ENCODE measurements at places on chromosomes 12 and 14.

DNA sequence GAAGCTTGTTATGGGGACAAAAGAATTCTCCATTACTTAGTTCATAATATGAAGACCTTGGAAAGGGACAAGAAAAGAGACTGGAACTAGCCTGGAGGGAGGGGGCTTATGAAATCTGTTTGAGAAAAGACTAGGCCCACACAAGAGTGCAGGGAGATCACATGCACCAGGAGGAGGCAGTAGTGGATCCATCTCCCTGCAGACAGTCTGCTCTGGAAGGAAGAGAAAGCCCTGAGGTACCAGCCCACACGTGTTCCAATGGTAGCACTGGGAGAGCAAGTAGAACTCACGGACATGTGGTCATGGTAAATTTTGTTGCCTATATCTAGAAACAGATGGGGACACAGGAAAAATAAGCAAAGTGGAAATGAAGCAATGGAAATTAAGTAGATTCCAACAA lies 445.4 kb downstream of the SOX5 start:
- no peak for DNase-seq

GRCh38 chr14:54920052-54920451 lies 17.4 kb upstream of the GCH1 start:
- DNase-seq = no peak

- DNase-seq = no peak
Measured at GRCh38 chr12:7450667-7451066, 6.7 kb upstream of the CD163L1 start.

DNA sequence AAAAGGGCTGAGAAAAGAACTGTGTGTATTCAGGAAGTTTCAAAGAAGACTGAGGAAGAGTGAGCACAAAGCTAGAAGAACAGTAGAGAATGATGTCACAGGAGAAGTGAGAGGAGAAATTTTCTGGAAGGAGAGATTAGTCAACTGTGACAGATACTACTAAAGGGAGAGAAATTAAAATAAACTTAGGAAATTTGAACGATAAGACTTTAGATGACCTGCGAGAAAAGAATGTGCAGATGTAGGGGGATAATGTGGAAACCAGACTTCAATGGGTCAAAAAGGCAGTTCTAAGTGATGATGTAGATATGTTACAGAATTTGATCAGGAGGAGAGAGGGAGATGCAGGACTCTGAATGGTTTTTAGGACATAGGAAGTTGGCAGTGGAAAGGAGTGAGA lies 287.4 kb downstream of the SYT1 start:
- no peak for DNase-seq

- DNase-seq = no peak
Measured at GRCh38 chr12:120994589-120995337, 16.4 kb downstream of the HNF1A start.

DNA sequence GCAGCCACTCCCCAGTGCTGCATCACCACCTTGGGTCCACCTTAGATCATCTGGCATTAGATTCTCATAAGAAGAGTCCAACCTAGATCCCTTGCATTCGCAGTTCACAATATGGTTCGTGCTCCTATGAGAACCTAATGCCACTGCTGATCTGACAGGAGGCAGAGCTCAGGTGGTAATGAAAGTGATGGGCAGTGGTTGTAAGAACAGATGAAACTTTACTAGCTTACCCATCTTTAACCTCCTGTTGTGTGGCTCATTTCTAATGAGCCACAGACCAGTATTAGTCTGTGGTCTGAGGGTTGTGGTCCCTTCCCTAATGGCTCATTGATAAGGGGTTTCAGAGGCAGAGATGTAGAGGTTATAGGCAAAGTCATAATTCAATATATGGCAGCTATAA lies 615.9 kb upstream of the MIS18BP1 start:
- no peak for DNase-seq

DNA sequence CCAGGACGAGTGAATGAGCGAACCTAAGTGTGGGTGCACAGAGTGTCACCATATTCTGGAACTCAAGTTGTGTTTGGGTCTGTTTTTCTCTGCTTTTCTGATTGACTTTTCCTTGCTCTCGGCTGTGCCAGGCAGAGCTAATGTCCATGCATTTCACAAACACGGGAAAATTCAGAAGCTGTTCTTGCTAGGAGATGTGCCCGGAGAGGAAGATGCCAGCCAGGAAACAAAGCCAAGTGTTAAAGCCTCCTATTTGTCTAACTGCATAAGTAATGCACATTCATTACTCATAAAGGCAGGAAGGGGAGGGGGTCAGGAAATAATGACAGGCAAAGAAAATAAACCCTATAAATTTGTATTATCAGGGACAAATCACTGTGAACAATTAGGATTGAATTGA lies 250.4 kb upstream of the SFSWAP start:
- DNase-seq = no peak

GRCh38 chr14:54857830-54858269 lies 44.8 kb downstream of the GCH1 start:
- no peak for DNase-seq

- no peak for DNase-seq
Measured at GRCh38 chr14:77103951-77104350, 5.9 kb downstream of the CIPC start.

DNA sequence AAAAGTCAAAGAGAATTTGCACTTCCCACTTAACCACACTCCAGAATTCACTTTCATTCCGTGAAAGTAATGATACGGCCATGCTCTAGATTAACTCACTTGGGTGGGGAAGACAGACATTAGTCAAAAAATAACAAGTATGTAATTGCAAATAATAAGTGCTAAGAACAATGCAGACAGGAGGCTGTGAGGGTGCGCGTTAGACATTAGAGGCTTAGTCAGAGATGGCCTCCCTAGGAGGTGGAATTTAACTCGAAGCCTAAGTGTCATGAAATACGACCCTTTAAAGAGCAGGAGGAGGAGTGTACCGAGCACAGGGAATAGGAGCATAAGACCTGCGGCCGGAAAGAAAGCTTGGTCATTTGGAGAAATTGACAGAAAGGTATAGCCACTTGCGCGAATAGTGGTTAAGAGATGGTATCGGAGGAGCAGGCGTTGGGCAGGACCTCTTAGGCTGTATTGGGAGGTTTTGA lies 628 bp downstream of the SNRPF start:
- DNase-seq = no peak

DNA sequence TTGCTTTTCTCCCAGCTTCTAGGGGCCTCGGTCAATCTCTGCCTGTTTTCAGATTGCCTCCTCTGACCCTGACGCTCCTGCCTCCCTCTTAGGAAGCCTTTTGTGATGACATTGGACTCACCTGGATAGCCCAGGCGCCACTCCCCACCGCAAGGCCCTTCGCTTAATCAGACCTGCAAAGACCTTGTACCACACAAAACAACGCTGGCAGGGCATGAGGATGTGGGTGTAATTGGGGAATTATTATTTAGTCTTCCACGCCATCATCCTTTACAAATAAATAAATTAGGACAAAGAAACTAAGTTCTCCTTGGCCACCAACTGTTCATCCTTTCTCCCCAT lies 7.7 kb upstream of the VPS37B start:
- DNase-seq = no peak

GRCh38 chr12:24446287-24446686 lies 496.8 kb upstream of the SOX5 start:
- no peak for DNase-seq

DNA sequence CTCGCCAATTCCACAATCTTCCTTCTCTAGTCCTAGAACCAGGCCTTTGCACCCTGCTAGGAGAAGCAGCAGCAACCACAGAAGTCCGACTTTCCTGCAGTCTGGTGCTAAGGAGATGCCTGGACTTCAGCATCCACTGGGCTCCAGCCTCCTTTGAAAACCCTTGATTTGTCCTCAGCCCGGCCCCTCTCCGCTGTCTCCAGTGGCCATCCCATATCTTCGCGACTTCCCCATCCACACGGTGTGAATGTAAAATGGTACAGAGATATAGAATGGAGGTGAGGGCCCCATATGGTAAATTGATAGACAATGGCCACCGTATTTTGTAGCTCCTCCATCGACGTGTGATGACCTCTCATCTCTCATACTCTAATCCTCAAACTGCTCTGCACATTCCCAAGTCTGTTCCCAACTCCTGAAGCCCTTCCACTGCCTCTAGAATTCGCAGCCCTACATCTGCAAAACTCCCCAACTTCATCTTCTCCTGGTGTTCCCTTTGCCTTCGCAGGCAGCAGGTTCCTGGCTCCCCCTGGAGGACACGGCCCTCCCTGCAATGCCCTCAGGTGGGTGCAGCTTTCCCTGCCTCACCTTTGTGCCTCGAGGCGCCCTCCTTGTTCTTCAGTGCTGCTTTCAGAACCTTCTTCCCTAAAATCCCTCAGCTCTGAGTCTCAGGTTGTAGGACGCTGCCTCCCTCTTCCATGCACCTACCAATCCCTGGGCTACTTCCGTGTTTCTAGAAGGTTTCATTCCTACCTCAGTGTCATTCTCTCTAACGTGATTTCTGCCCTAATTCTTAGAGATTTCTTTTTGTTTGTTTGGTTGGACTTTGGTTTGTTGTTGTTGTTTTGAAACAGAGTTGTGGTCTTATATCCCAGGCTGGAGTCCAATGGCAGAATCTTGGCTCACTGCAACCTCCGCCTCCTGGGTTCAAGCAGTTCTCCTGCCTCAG lies 36.7 kb downstream of the TMBIM6 start:
- peak; percentile 78 for DNase-seq

DNA sequence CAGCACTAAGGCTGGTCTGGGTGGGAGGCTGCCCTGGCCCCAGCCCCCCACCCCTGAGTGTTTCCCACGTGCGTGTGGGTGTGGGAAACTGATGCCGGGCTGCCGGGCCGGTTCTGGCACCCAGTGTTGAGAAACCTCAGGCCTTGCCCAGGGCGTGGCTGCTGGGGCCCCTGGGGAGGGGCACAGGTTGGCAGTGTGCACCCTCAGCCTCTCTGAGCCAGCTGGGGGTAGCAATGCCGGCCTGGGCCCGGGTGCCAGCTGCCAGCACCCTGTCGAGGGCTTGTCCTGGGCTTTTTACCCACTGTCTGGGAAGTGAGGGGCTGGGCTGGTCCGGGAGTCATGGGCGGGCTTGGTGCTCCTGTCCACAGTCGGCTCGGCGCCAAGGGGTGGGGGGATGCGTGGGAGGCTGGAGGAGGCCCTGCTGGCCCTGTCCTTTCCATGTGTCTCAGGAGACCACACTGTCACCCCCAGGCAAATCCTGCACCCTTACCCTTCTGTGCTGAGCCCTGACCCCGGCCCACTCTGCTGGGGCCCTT lies 15.7 kb downstream of the ASPG start:
- peak; percentile 8 for DNase-seq

DNA sequence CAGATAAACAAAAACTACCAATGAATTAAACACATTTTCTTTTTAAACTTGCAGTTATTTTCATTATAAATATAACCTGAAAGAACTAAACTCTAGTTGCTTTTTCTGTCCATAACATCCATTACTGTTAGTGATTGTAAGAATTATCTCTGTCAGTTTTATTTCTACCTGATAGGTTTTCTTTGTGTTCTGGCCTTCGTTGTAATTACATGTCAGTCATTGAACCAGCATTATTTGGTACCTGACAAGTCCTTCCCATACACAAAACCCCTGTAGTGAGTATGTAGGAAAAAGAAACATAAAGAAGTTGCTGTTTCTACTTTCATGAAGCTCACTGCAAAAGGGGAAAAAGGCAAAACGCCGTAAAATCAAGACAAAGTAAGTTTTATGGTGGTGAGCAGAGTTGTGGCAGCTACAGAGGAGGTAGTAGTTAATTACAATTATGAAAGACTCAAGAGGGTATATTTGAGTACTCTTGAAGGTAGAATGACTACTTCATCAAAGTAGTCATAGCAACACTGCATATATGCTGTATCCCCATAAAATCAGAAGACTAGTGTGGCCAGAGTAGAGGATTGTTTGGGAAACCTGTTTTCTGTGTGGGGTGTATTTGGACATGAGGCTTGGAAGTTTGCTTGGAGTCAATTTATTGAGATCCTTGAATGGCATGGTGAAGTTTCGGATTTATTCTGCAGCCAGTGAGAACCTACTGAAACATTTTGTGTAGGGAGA lies 102.8 kb downstream of the SLC5A8 start:
- DNase-seq = no peak

DNA sequence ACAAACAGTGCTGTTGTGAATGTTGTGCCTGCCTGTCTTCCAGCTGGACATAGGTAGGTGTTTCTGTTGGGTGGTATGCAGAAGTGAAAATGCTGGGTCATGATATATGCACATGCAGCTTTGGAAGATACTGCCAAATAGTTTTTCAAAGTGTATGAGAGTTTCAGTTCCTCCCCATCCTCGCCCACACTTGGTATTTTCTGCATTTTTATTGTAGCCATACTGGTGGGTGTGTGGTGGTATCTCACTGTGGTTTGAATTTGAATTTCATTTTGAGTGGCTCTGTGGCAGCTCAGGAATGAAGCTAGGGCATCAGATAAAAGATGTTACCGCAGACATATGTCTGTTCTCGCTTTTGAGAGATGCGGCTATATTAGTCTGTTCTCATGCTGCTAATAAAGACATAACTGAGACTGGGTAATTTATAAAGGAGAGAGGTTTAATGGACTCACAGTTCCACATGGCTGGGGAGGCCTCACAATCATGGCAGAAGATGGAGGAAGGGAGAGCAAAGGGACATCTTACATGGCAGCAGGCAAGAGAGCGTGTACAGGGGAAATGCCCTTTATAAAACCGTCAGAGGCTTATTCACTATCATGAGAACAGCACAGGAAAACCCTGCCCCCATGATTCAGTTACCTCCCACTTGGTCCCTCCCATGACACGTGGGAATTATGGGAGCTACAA lies 183.1 kb downstream of the CAND1 start:
- no peak for DNase-seq

- no peak for DNase-seq
Measured at GRCh38 chr12:95723693-95724384, 66.7 kb downstream of the NTN4 start.

DNA sequence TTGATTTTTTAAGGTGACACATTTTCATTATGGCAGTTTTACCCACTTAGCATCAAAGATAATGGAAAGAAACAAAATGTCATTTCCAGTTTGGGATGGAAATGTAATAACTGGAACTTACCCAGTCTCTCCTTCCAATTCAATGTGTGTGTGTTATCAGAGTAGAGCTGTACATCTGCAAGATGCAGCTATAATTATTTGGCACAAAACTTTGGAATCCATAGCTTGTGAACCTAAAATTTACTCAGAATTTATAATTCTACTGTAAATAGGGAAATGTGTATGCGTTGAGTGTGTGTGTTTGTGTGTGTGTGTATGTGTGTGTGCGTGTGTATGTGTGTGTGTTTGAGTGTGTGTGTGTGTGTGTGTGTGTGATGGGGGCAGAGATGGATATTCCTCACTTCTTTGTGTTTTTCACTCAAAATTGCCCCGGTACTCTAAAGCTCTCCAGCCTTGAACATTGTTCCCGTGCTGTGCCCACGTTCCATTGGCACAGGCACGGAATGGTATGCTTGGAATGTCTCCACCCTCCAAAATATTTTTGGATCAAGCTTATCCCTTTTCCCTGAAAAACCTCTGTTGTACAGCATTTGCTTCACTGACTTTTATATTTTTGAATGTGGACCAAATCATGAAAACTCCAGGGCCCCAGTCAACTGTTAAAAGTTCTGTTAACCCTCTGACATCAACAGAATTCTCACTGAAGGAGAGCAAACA lies 150.2 kb upstream of the BMP4 start:
- DNase-seq = peak; percentile 37

GRCh38 chr12:40015345-40015744 lies 90.5 kb downstream of the SLC2A13 start:
- DNase-seq = no peak

Measured in right cardiac atrium (tissue), 5 donors.